Aorta (tissue), 5 donors: ENCODE measurements at places on chromosomes 4 and X.

DNA sequence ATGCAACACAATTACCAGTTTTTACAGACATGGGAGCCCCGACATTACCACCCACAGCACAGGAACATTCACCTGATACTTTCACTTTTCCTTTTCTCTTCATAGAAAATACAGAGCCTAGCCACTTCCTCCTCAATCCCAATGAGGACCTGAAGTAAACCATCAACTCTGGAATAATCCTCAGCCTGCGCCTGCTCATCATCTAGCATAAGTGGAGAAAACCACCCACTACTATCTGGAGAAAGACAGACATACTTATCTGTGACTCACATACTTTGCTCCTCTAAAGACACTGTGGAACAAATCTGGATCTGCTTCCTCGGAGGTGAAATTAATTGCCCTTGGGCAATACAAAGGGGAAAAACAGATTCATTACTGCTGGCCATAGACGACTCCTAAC lies 47.8 kb downstream of the ZCCHC13 start:
- H3K36me3 ChIP-seq, result no peaks in the 10 kb centered on the region
- no peak overlapping the region for H3K27ac ChIP-seq
- no peaks in the 10 kb centered on the region for H3K4me1 ChIP-seq
- DNase-seq, result no peak
- H3K4me3 ChIP-seq, result peak overlapping the region; percentile 18

- H3K4me3 ChIP-seq, result no peak overlapping the region
- H3K27me3 ChIP-seq, result no peaks in the 10 kb centered on the region
- DNase-seq, result no peak
- no peaks in the 10 kb centered on the region for H3K36me3 ChIP-seq
- no peak overlapping the region for H3K27ac ChIP-seq
Measured at GRCh38 chrX:25519258-25519657, 503.5 kb upstream of the ARX start.

GRCh38 chr4:900721-901120 lies 31.4 kb downstream of the GAK start:
- no peaks in the 10 kb centered on the region for H3K4me1 ChIP-seq
- no peak overlapping the region for H3K4me3 ChIP-seq
- H3K36me3 ChIP-seq, result no peaks in the 10 kb centered on the region
- no peak overlapping the region for H3K27ac ChIP-seq
- no peaks in the 10 kb centered on the region for H3K27me3 ChIP-seq

- no peak overlapping the region for H3K27ac ChIP-seq
- DNase-seq, result no peak
- no peaks in the 10 kb centered on the region for H3K27me3 ChIP-seq
Measured at GRCh38 chr4:91198951-91199350, 1071.8 kb downstream of the CCSER1 start.

DNA sequence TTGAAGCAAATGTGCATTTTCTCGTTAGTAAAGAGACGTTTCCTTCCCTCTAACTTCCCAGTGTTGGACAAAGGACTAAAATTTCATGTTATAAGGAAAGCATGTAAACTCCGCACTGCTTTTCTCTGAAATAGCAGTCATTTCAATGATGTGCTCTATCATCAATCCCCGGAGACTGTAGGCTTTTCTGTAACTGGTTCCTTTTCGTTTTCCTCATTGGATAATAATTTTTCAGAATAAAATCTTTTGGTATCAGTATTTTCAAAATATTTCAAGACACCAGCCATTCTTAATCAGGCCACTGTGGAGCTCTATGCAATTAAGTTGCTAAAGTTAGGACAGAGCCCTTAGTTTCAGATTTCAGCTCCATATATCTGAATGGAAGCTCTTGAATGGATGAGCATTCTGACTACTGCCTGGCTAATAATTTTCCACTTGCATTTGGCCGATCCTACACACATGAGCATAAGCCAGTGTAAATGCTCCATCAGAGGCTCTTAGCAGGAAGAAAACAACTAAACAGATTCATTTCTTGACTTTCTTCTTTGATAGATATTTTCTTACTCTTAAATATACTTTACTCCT lies 157.7 kb downstream of the CHIC2 start:
- H3K27ac ChIP-seq, result no peak overlapping the region
- no peaks in the 10 kb centered on the region for H3K27me3 ChIP-seq
- H3K4me3 ChIP-seq, result no peak overlapping the region
